ENCODE measurements at places on chromosomes 2 and 18.

DNA sequence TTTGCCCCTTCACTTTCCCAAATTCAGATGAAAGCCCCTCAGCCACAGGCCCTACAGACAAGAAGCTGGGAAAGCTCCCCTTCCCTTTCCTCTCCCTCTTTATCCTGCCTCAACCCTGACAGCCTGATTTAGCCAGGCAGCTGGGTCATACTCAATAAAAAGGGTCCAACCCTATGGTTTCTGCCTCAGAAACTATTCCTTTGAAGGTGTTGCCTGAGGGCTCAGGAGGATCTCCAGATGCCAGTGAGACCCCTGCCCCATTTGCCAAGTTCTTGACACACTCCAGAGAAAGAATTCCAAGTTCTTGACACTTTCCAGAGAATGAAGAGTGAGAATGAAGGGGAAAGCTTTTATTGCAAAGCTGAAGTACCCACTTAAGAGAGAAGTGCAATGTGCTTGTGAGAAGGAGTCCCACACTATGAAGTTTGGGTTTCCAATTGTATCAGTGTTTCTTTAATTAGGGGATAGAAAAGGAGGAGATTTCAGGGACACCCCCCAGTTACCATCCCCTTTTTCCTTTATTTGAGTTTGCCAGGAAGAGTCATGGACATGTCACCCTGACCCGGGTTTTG is 576.2 kb downstream of the METTL4 start:
- DNase-seq, result no peak
- no peak overlapping the region for H3K27ac ChIP-seq
- H3K36me3 ChIP-seq, result no peaks in the 10 kb centered on the region
- H3K4me3 ChIP-seq, result no peak overlapping the region
- H3K27me3 ChIP-seq, result no peaks in the 10 kb centered on the region

DNA sequence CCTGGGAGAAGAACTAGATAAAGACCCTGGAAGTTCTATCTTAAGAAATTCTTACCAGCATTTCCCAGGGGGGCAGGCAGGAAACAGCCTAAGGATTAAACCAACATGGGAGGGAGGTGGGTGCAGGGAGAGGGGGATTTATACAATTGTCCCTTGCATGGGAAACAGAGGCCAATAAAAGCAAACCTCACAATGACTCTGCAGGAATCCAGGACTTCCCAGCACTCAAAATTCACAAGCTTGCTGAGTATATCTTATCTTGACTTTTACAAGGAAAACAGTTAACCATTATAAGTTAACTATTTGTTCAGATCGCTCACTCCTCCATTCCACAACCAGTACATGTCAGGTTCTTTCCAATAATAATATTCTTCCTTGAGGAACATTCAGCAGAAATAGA is 241.3 kb downstream of the MREG start:
- no peak overlapping the region for H3K4me3 ChIP-seq
- H3K27ac ChIP-seq, result no peak overlapping the region
- no peaks in the 10 kb centered on the region for H3K27me3 ChIP-seq

GRCh38 chr2:8049176-8049575 is 632.7 kb upstream of the ID2 start:
- no peak overlapping the region for H3K27ac ChIP-seq
- H3K36me3 ChIP-seq, result no peaks in the 10 kb centered on the region
- DNase-seq, result no peak
- no peaks in the 10 kb centered on the region for H3K27me3 ChIP-seq
- no peak overlapping the region for H3K4me3 ChIP-seq

- no peaks in the 10 kb centered on the region for H3K27me3 ChIP-seq
- no peaks in the 10 kb centered on the region for H3K36me3 ChIP-seq
- no peak overlapping the region for H3K4me3 ChIP-seq
- no peaks in the 10 kb centered on the region for H3K4me1 ChIP-seq
- DNase-seq, result no peak
Measured at GRCh38 chr2:103009871-103010270, 248.0 kb downstream of the TMEM182 start.

GRCh38 chr2:217276433-217276832 is 416.6 kb upstream of the TNP1 start:
- no peaks in the 10 kb centered on the region for H3K27me3 ChIP-seq
- no peak overlapping the region for H3K27ac ChIP-seq
- H3K36me3 ChIP-seq, result no peaks in the 10 kb centered on the region
- no peak for DNase-seq

DNA sequence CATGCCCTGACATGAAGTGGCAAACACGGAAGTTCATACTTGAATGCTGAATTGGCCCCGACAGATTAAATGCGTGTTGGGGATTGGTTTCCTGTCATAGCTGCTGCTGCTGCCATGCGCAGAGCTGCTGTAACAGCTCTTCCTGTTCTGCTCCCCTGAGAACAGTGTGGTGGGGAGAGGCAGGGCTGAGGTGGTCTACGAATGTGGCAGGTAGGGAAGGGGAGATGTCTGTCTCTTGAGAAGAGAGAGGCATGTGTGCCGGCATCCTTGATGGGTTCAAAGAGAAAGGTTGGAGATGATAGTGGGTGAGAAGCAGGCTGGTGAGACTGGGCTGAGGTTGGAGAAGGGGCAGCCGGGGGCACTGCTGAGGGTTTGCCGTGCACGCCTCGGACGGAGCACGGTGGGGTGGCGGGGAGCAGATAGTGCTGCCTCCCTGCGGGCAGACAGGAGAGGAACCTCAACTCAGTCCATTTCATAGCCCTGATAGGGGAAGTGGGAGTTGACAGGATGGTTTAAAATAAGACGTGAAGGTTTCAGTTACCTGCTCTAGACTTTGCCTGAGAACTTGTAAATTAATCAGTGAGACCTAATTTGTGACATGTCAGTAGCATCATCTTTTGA is 46.1 kb downstream of the TMEM185B start:
- no peaks in the 10 kb centered on the region for H3K27me3 ChIP-seq
- no peaks in the 10 kb centered on the region for H3K36me3 ChIP-seq
- peak; percentile 85 for DNase-seq
- peak overlapping the region; percentile 94 for H3K27ac ChIP-seq
- H3K4me3 ChIP-seq, result peak overlapping the region; percentile 63

GRCh38 chr18:159037-159652 is 788 bp downstream of the USP14 start:
- peaks cover 7% of the 10 kb centered on the region for H3K4me1 ChIP-seq
- DNase-seq, result no peak
- peak overlapping the region; percentile 68 for H3K27ac ChIP-seq
- no peaks in the 10 kb centered on the region for H3K27me3 ChIP-seq

DNA sequence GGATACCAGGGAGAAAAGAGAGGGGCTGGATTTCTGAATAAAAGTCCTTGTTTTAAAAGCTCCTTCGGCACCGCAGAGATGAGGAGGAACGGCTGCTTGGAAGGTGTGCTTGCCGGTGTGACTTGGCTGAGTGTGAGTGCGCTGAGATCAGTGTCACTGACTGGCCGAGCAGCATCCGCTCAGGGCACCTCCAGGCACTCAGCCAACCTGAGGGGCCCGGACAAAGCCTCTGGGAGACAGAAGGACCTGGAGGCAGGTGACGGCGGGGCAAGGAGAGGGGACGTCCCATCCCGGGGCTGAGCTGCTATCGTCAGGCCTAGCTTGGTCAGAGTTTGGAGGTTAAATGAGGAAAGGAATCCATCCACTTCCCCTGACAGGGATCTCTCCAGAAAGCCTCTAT is 16.8 kb upstream of the ALLC start:
- no peak for DNase-seq
- no peak overlapping the region for H3K27ac ChIP-seq
- H3K4me3 ChIP-seq, result no peak overlapping the region
- H3K4me1 ChIP-seq, result no peaks in the 10 kb centered on the region
- no peaks in the 10 kb centered on the region for H3K27me3 ChIP-seq
- no peaks in the 10 kb centered on the region for H3K36me3 ChIP-seq

DNA sequence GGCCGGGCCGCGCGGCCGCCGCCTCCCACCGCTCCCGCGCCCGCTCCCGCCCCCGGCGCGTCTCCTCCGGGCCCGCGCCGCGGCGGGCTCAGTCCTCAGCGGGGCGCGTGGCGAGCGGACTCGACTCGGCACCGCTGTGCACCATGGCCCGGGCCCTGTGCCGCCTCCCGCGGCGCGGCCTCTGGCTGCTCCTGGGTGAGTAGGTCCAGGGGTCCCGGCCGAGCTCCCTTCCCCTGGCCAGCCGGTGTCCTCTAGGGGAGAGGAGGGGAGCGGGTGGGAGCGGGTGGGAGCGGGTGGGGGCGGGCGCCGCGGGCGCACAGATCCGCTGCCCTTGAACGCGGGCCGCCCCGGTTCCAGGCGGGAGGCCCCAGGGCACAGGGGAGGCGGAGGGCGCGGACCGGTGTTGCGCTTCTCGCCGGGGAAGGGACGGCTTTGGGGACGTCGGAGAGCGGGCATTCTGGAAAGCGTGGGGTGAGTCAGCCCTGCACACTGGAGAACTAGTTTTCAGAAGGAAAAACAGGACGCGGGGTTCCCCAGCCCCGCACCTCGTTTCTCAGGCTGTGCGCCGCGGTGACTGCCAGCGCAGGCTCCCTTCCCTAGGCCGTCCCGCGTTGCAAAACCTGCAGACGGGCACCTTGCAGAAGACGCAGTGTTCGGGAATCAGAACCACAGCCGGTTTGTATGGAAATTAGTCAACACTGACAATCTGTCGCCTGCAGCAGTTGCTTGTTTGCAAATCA is at the start of gene RAMP1:
TSS of gene RAMP1 (plus strand) at position 91 of the 740 bp plus-strand sequence. CDS start at position 144, 53 bp downstream.
- H3K36me3 ChIP-seq, result no peaks in the 10 kb centered on the region
- peak within 1 kb of the TSS; percentile 12 for H3K4me3 ChIP-seq
- no peaks in the 10 kb centered on the region for H3K4me1 ChIP-seq

DNA sequence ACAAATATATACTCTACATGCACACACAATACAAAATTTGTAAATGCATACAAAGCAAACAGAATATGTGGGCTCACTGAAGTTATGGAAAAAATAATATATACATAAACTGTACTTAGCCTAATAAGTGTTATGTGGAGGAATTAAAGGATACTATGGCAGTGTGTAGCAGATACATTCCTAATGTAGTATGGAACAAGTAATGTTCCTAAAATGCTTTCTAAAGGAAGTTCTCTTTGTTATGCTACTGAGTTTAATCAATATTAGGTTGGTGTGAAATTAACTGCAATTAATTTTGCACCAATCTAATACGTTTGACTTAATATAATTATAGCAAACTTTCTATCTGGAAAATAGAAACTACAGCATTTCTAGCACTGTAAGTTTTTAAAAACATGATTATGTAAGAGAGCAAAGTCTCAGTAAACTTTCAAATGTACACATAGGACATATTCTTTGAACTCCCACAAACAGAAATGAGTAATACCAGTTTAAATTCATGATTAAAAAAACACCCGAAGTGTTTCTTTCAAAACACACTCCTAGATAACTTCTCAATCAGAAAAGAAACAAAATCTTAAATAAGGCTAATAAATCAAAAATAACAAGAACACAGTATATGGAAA is 331.3 kb downstream of the LRRTM4 start:
- H3K27ac ChIP-seq, result no peak overlapping the region
- no peaks in the 10 kb centered on the region for H3K36me3 ChIP-seq
- no peak for DNase-seq
- no peaks in the 10 kb centered on the region for H3K4me1 ChIP-seq

DNA sequence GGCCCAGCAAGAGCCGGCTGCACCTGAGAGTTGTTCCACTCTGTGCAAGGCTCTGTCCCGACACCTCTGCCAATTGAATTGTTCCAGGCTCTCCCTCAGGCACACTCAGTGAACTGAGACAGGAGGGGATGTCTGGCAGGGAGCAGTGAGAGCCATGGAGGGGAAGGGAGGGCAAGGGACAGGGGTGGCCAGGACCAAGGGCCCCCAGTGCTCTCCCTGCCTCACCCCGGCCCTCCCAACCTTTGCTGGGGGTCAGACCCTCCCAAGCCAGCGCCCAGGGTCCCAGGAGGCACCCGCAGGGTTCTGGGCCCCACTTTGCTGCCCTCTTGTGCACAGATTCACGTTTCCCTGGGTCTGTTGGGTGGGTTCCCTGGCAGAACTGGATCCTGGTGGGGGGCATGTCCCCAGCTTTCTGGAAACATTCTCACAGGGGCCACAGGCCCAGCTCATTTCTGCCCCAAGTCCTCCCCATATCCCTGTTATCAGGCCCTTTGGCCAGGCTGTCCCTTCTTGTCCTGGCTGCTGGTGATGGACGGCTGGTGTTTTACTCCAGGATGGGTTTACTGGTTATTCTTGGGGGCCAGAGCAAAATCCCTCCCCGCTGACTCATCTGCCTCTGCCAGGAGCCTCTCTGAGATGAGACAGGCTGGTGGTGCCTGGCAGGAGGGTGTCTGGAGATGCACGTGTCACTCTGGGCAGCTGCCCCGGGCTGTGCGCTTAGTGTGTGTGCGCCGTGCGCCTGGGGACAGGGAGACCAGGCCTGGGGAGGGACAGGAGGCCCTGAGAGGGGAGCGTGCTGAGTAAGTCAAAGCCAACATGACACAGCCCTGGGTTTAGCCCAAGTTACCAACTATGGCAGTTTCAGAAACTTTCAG is 136.5 kb upstream of the CTDP1 start:
- H3K36me3 ChIP-seq, result no peaks in the 10 kb centered on the region
- no peak overlapping the region for H3K4me3 ChIP-seq
- H3K4me1 ChIP-seq, result no peaks in the 10 kb centered on the region
- no peaks in the 10 kb centered on the region for H3K27me3 ChIP-seq
- DNase-seq, result no peak

Data from thymus (tissue), 14 donors.